CD4-positive, alpha-beta T cell treated with Interleukin-17A for 4 hours (primary cell): ENCODE measurements at places on chromosomes 1 and 21.

- DNase-seq, result no peak
Observed at GRCh38 chr1:18666317-18666920, 35.8 kb downstream of the PAX7 start.

DNA sequence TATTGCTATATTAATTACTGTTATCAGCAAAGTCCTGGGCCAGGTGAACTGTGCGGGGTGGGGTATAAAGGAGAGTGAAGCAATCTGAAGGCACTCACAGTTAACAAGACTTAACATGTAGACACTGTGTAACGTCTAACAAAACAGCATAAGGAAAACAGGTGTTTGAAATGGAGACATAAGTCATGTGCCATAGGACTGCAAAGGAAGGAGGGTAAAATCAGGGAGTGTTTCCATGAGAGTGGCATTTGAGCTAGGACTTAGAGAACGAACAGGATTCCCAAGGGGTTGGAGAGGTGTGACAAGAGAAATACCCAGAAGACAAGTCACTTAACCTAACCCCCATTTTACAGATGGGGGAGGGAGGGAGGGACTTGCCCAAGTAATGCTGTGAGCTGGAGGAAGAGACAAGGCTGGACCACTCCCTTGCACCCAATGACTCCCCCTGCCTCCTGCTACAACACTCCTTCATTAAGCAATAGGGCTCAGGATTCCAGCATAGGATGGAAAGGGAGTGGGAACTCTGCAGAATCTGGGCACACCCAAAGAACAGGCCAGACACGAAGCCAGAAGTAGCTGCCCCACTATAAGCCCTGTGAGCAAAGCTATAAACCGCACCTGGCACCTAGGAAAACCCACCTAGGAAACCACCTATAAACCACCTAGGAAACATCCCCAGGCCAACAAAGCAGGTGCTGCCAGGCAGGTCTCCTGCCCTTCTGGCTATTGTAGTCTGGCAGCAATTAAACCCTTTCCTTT is 6.6 kb downstream of the PEF1 start:
- DNase-seq, result no peak

- peak; percentile 71 for DNase-seq
Observed at GRCh38 chr1:89633248-89633799, 404 bp downstream of the LRRC8C start.

DNA sequence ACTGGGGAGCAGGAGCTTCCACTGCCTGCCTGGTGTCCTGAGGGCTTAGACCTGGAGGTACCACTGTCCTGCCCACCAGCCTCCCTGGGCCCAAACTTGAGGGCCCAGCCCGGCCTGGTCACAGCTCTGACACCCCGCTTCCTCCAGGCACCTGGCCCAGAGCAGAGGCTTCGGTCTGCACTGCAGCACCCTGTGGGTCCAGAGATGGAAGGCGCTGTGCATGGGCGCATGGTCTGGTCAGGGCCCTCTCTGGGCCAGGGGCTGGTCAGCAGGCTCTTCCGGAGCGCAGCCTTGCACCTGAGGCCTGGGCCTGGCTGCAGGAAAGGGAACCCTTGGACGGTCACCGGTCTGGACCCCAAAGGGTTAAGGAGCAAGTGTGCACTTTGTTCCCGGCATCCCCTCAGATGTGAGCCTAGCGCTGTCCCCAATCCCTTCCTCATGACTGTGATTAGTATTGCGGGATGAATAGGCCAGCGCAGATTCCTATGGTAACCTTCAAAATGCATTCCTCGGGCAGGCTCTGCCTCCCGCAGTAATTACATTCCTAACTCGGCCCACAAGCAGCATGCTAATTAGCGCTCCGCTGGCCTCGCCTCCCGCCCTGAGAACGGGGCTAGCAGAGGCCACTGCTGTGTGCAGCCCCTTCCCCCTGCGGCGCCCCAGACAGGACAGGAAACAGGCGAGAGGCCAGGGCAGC is 36.3 kb downstream of the PRDM16 start:
- DNase-seq, result no peak

DNA sequence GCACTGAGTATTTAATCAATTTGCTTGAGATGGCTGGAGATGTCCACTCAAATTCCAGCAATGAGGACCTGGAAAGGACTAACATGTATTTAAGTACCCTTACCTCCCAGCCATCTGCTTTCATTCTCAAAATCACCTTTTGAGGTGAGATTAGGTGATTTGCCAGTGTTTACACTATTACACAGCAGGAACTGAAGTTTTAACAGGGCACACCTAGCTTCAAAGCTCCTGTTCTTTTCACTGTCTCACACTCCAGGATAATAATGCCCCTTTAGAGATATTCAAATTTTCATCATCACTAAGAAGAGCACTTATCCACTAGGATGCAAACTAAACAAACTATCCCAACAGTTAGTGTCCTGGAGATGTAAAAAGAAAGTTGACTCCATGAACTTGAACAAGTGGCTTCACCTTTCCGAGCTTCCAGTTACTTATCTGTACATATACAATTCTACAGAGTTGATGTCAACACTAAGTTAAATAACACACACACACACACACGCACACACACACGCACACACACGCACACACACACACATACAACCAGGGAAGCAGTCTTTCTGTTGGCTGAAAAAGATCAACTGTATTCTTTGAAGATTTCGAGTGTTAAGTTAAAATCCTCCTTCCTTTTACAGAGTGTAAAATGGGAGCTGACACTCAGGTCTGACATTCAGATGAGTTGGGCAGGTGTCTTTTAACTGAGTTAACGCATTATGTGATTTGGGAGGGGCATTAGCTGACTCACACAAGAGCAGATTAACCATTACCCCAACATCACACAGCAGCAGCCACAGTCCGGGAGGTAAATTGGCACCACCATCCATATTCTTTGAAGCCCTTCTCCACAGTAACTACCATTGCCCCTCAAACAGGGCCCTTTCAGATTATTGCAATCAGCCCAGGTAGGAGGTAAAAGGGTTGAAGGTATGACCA is 15.5 kb upstream of the JAK1 start:
- no peak for DNase-seq

GRCh38 chr1:160711602-160712311 is at the start of gene CD48:
Gene CD48 (minus strand): TSS chr1:160711822. CDS start chr1:160711763, 59 bp downstream.
- peak; percentile 65 for DNase-seq

DNA sequence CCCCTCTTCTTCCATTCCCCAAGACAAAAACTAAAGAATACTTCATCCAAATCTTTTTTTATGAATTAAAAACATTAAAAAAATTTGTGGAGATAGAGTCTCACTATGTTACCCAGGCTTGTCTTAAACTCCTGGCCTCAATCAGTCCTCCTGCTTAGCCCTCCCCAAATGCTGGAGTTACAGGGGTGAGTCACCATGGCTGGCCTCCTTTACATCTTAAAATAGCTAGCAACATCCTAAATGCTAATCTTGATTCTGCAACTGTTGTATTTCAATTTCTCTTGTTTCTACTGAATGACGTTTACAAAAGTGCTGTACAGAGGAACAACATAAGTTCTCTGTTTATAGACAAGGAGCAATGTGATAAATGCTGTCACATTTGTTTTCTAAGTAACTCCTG is 483.5 kb downstream of the ADGRL2 start:
- DNase-seq, result no peak

DNA sequence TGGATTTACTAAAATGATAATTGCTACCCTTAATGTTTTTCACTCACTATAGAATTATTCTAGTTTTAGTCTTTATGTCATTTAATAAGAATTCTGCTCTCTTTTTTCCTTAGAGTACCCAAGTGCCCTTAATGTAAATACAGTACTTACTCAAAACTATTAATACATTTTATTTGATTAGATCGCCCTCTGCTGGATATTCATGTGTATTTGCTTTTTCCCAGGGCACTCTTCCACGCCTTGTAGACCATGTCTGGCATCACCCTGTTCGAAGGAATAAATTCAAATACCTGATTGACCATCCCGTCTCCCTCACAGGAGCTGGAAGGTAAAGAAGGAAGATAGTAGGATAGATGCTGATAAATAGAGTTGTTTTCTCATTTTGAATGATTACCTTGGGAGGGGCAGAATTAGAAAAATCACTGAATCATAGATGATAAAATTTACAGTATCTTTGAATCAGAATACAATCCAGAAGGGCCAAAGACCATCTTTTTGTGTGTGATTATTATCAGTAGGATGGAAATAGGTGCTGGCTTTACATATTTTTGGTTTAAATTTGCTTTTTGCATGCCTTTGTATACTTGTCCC is 4.1 kb downstream of the AXDND1 start:
- peak; percentile 49 for DNase-seq

GRCh38 chr1:28115267-28115666 is 26.9 kb upstream of the EYA3 start:
- DNase-seq, result peak; percentile 28

- no peak for DNase-seq
Observed at GRCh38 chr1:26726784-26727183, 31.0 kb downstream of the ARID1A start.

DNA sequence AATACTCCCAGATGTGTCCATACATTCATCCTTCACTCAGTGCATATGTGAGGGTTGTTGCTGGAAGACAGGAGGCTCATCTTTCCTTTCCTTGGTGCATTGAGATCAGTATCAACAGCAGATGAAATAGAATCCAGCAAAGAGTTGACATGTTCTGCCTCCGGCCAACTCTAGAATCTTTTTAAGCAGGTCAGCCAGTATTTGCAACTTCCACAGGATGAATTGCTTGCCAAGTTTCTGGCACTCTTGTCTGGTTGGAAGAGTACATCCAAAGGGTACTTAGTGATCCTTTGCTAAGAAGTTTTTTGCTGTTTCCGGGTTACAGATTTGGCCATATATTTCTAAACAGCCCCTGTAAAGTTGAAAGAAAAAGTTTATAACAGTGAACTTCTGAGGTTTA is 21.1 kb downstream of the SYNC start:
- DNase-seq, result no peak

GRCh38 chr1:24897263-24898151 is 32.6 kb downstream of the RUNX3 start:
- no peak for DNase-seq

DNA sequence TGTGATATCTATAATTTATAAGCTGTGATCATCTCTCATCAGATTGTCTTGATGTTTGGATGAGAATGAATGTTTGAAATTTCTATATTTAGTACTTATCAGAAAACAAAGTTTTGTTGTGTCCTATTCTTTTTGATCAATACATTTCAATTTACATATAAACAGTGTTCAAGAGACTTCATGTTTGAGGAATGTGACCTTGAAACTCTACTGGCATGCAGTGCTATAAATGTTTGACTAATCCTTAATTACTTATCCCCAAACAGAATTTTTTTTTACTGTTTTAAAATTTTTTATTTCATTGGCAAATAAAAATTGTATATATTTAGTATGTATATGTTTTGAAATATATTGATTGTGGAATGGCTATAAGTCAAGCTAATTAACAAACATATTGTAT is 1.5 kb upstream of the PRKAA2 start:
- no peak for DNase-seq

GRCh38 chr1:61776091-61776490 is 33.8 kb downstream of the PATJ start:
- no peak for DNase-seq
